ENCODE measurements at places on chromosomes 12 and 14. TPM values are rescaled to one million over a fixed set of nuclear protein-coding genes. Genes with fewer than 3 reads are reported as not detected.

The HSPA2 gene
- total RNA-seq = 7.7 TPM

The IQSEC3 gene
- 0.10 TPM for total RNA-seq

The C12orf42 gene
- total RNA-seq = 0.31 TPM

GRCh38 chr12:64699504-64700115 lies 59.6 kb downstream of the GNS start:
- DNase-seq = no peak

GRCh38 chr14:65156568-65157366 lies 54.5 kb upstream of the MAX start:
- no peak for DNase-seq

GRCh38 chr12:50665170-50665569 lies 98.7 kb upstream of the ATF1 start:
- DNase-seq = no peak

DNA sequence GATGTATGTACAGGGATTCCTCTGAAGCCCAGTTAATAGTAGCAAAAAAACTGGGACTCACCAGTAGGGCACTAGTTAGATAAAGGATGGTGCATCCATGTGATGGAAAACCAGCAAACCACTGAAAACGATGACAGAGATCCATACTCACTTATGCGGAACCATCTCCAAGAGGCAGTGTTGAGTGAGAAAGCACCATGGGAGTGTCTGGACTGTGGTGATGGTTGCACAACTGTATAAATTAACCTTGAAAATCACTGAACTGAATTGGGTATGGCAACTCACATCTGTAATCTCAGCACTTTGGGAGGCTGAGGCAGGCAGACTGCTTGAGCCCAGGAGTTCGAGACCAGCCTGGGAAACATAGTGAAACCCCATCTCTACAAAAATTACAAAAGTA lies 53.6 kb upstream of the ZFP36L1 start:
- no peak for DNase-seq

DNA sequence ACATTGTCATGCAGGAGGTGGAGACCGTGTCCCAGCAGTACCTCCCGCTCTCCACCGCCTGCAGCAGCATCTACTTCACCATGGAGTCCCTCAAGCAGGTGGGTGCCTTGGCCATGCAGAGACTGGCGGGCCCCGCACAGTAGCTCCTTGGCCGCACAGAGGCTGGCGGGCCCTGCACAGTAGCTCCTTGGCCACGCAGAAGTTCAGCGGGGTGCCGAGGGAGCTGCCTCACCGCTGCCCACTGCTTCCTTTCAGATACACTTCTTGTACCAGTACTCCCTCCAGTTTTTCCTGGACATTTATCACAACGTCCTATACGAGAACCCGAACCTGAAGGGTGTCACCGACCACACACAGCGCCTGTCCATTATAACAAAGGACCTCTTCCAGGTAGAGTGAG lies 47.7 kb downstream of the HSP90AA1 start:
- no peak for DNase-seq

DNA sequence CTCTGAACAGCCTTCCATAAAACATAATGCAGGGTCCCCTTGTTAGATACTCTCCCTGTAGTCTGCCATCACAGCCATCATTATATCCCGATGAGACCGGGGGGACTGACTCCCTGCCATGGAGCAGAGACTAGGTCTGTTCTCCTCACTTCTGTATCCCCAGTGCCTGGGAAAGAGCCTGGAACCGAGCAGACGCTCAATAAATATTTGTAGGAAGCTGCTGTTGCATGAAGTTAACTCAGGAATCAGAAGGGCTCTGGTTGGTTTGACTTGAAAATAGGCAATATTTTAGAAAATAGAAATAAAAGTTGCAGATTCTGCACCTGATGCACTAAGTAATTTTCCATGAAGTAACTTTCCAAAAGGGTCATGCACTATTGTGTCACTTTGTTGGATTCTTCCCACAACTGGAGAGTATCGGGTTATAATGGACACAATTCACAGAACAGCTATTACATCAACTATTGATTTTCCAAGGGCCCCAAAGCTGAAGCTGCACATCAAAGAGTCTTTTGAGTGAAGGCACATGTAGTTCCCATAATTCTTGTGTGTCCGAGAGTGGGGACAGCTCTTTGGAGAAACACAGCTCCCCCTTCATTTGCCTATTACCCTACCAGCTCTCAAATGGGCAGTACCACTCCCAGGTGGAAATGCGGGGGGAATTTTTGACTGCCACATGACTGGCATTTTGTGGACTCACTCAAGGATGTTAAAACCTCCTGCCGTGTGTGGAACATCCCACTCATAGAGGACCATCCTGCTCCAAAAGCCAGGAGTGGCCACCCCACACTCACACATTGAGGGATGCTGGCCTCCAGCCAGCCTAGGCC lies 18.8 kb downstream of the CLMN start:
- no peak for DNase-seq

- DNase-seq = no peak
These were observed 87.1 kb downstream of the ATP2B1 start for GRCh38 chr12:89621521-89621920.

- DNase-seq = no peak
These were observed 5.8 kb upstream of the KRT80 start for GRCh38 chr12:52197371-52198231.

DNA sequence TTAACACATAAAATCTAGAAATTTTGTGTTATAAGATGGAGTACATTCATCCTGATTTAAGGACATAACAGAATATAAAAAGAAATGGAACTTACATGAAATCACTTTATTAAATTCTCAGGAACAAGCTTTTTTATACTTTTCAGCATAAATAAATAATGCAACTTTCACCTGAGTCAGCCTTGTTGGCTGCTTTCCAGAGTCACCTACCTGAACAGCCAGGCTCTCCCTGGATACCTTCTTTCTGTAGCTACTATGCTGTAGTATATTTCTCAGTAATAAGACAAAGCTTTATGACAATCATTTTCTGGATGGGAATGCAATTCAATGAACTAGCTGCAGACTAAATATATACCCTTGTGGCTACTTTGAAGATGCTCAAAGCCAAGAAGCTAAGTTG lies 111.9 kb downstream of the NTS start:
- DNase-seq = no peak

DNA sequence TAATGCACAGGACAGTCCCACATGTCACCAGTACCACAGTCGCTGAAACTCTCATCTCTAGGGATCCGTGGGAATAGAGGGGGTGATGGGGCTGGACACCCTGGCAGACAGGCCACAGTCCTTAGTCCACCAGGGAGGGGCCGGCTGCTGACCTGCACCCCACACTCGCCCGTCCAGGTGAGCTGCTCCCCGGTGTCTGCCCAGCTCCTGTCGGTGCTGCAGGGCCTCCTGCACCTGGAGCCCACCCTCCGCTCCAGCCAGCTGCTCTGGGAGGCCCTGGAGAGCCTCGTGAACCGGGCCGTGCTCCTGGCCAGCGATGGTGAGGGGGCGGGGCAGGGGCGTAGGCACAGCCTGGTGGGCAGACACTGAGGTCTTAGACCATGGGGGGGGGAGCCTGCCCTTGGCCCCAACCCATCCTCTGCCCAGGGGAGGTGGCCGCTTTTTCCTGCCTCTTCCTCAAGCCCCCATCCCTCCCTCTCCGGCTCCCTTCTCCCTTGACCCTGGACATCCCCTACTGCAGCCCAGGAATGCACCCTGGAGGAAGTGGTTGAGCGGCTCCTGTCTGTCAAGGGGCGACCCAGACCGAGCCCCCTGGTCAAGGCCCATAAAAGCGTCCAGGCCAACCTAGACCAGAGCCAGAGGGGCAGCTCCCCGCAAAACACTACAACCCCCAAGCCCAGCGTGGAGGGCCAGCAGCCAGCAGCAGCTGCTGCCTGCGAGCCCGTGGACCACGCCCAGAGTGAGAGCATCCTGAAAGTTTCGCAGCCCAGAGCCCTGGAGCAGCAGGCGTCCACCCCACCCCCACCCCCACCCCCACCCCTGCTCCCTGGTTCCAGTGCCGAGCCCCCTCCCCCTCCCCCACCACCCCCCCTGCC lies 17.1 kb upstream of the ADSS1 start:
- DNase-seq = no peak

GRCh38 chr12:13198241-13198640 lies 1.7 kb downstream of the EMP1 start:
- no peak for DNase-seq

DNA sequence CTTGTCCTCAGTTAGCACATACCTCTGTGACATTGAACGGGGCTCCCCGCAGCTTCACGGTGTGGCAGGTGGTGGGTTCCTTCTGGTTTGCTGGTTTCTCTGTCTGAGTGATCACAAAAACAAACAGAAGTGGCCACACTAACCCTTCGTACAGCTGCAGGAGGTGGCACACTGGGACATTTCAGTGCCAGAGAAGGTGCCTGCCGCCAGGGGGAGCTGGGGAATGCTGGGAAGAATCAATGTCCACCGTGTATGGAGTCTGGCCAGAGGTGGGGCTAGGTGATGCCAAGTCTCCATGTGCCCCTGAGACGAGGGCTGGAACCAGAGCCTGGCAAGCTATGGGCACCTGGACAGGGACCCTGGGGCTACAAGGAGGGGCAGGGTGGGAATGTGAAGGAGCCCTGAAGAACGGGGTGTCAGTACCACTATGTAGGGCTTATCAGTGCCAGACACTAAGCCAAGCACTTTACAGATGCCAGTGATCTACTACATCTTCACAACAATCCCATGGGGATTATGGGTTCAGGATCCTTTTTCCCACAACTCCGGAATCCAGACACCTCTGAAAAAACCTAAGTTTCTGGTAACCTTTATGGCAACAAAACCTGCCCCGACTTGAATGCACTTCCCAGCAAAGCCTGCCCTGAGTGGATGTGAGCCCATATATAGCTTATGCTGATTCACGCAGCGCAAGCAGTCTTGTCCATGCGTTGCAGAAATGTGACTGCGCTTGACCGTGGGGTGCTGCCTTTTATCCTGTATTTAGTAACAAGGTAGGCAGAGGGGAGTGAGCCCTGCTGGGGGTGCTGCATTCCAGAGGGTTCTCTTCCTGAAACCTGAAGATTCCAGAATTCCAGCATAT lies 10.8 kb downstream of the RBM19 start:
- DNase-seq = no peak
